ENCODE measurements at places on chromosomes 4 and X.

GRCh38 chrX:50081282-50081889, 119.4 kb downstream of the AKAP4 start:
- no peak for DNase-seq

- DNase-seq: no peak
Measured at GRCh38 chr4:113832803-113833202, 71.3 kb upstream of the CAMK2D start.

DNA sequence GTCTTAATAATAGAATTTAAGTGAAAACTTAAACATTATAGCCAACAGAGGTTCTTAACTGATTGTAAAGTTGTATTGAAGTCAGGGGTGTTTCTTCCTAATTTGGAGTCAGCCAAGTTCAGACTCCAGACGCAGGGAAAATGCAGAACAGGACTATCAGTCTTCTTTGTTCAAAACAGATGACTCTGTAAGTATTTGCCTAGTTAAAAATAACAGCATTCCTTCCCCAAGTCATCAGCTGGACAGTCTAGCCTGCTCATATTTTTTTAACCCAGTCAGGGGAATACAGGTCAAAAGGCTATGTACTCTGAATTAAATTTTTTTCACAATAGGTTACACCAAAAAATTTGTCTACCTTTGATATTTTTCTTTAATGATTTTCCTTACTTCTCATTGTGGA, 73.8 kb upstream of the DCLK2 start:
- no peak for DNase-seq

DNA sequence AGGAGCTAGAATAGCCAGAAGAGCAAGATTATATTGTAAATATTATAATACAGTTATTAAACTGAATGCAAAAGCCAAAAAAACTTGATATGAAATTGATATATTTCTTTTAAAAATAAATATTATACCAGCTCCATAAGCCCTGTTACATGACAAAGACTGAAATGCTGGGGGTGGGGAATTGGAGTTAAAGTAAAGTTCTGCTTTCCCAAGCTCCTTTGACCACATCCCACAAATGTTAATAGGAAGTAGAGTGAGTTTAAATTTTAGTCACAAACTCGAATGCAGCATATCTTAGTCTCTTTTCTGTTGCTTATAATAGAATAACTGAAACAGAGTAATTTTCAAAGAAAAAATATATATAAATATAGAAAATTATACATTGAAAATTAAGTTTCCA, 46.9 kb upstream of the NFKB1 start:
- DNase-seq: no peak

GRCh38 chr4:67892253-67892652, 8.5 kb upstream of the TMPRSS11D start:
- no peak for DNase-seq

- no peak for DNase-seq
Measured at GRCh38 chr4:124199755-124200154, 512.8 kb downstream of the ANKRD50 start.

- peak; percentile 50 for DNase-seq
Measured at GRCh38 chrX:45479835-45480422, 279.3 kb upstream of the DIPK2B start.

- DNase-seq: no peak
Measured at GRCh38 chr4:128916832-128917231, 107.3 kb downstream of the JADE1 start.

GRCh38 chr4:42149004-42149403, 3.5 kb downstream of the BEND4 start:
- no peak for DNase-seq

DNA sequence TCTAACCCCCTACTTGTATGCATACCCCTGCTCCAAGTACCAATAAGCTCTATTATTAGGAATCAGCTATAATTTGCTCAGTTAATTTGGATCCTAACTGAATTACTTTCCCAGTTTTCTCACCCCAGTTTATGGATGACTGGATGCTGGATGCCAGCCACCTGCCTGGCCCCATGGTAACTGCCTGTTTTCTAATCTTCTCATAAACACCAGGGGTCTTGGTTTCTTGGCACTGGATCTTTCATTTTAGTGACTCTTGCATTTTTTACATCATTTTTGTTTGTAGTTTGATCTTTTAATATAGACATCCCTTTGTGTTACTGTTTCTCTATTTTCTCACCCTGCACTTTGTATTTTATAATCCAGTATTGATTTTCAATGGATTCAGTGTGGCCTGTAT, 246.8 kb downstream of the ADGRL3 start:
- DNase-seq: no peak

DNA sequence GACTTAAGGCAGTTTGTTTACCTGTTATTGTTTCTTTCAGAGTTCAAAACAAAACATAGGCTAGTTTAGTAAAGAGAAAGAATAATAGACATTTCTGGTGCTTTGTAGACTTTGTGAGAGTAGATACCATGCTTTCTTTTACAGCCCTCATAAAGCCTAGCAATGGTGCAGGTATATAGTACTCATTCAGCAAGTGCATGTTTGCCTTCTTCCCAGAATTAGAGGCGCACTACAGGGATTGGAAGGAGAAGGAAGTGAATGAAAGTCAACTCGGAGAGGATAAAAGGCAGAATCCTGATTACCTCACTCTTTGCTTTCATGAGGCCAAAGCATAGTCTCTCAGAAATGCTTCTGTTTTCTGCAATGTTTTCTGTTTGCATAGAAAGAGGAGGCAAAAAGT, 43.1 kb upstream of the FHDC1 start:
- DNase-seq: no peak

DNA sequence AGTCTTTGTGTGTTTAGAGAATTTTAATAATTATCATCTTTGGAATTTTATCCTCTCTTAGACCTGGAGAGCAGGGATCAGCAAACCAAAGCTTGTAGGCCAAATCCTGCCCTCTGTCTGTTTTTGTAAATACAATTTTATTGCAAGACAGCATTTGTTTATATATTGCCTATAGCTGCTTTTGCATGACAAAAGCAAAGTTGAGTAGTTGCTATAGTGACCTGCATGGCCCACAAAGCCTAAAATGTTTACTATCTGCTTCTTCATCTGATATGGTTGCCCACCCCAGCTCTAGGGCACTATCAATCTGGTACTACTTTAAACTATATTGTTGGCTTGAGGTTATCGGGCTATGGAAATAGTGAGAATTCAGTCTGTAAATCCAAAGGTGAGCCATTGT, 80.3 kb downstream of the GPAT3 start:
- DNase-seq: no peak

DNA sequence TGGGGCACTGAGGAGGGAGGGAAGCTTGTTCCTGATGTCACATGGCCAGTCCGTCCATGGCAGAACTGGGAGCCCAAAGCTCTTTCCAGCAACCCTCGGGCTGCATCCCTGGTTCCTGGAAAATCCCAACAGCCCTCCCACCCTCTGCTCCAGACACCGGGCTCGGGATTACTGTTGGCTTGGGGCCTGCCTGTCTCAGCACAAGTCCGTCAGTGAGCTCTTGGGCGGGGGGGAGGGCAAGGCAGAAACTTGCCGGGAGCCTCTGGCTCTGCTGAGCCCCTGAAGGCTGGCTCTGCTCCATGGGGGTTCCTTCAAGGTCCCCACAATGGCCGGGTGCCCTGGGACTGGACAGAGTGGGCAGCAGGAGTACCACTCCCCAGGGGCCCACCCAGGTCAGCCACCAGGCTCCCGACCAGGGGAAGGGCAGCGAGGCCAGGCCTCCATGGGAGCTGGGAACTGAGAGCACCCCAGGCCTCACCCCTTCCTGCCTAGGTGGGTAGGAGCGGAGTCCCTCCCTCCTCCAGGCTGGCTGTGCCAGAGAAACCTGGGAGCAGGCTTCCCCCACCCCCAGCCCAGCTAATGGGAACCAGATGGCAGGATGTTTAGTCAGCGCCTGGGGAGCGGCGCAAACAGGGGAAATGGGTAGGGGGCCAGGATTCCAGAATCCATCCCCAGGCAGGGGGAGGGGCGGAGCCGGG, 6.4 kb upstream of the HAUS7 start:
- DNase-seq: no peak

DNA sequence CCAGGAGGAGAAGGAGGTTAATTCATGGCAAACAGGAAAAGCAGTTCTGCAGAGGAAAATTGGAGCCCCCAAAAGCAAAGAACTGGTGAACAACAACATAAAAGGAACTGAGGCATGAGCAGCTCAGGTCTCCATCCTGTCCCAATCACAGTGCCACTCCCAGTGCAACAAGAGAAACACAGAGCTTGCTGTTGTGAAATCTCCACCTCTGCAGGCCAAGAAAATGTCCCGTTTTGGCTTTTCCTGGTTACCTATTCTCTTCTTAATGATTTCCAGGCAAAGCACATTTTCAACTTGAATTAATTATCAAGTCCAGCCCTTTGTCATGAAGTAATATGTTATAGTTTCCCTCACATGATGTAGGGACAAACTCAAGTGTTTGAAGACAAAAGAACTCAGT, 778 bp downstream of the C1QTNF7 start:
- no peak for DNase-seq

GRCh38 chr4:135359128-135359527, 1157.5 kb upstream of the PABPC4L start:
- DNase-seq: no peak

DNA sequence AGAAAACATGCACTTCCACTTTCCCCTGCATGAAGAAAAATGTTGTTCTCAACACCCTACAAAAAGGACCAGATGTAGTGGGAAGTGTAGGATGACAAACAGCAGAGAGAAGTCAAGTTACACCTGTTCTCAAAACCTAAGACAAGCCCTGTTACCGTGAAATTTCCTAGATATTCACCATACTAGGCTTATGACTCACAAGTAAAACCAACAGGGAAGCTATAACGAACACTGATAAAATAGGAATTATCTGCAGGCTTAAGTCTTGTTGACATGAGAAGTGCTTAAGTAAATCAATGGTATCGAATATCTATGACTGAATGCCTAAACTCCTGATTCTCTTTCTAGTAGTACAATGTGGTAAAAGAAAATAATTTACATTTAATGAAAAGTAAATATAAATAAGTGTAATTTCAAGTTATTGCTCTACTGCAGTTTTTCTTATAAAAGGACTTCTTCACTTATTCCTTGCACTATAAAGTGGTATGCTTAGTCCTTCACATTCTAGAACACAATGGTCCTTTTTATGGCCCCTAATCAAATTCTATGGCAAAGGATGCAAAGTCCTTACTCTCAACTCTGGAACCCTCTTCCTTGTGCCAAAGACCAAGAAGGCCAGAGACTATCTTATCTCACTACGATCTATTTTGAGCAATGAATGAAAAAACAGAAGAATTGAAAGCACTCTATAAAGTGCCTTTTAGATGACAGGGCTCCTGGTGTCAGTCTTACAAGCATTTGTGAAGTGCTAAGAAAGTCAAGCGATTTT, 19.6 kb downstream of the AP1S2 start:
- DNase-seq: no peak

- DNase-seq: peak; percentile 96
Measured at GRCh38 chr4:24210332-24210902, 320.6 kb upstream of the PPARGC1A start.

DNA sequence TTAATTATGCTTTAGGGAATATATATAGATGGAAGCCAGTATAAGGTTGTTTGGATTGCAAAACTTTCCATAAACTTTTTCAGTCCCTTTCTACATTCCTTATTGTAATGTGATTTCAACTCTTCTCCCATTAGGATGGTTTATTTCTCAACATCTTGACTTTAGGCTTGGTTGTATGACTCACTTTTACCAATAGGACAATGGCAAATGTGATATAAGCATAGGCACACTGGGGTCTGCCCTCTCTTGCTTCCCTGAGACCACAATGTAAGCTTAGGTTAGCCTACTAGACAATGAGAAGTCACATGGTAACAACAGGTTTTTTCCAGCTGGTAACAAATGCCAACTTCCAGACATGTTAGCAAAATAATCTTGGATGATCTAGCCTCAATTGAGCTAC, 163.3 kb upstream of the RBPJ start:
- DNase-seq: no peak

DNA sequence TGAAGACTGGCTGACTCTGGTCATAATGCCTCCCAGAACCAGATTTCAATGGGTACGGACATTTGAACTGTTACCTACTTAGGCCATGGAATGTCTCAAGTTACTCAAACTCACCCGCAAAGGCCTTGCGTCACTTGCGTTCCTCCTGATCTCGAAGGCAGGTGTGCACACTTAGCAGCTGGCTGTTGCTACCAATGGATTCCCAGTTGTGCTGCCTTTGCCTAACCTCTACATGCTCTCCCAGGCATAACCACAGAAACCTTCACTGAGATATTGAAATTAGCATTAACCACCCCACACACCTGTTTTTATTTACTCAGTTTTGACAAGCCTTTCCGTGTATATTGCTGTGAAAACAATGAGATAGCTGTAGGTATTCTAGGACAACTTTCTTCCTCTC, 2.8 kb downstream of the ERVMER34-1 start:
- no peak for DNase-seq

DNA sequence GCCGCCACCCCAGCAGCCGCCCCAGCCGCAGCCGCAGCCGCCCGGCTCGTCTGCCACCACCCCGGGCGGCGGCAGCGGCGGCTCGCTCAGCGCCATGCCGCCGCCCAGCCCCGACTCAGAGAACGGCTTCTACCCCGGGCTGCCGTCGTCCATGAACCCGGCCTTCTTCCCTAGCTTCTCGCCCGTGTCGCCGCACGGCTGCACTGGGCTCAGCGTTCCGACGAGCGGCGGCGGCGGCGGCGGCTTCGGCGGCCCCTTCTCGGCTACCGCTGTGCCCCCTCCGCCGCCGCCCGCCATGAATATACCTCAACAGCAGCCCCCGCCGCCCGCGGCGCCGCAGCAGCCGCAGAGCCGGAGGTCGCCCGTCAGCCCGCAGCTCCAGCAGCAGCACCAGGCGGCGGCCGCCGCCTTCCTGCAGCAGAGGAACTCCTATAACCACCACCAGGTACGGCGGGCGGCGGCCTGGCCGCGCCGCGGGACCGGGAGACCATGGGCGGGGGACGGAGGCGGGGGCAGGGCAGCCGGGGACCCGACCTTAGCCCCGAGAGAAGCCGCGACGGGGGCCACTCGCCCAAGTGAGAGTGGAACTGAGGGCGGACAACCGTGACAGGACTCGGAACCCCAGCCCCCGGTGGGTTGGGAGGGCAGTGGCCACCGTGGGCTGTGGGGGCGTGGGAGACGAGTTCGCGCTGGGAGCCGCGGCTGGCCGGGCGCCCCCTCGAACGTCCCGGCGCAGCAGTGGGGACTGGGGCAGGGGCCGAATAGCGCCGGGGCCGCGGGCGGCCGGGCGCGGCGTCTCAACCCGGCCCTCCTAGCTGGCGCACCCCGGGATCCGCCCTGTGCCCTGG, 1.8 kb downstream of the CPEB2 start:
- no peak for DNase-seq

DNA sequence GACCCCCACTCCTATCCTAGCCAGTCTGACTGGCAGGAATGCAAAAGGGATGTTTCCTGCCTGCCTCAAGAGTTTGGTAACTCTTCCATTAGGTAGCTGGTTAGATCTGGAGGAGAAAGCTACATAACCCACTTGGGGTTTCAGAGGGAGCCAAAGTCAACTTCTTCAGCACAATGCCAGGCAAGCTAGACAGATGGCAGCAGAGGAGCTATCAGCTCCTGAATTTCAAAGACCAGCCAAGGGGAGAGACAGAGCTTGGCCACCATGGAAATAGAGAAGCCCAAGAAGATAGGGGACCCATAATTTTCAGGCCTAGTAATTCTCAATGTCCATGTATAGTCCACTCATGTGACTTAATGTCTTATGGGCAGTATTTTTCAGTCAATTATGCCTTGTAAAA, 56.4 kb downstream of the PGRMC1 start:
- no peak for DNase-seq

Measured in AG09319 (cell line).